ENCODE measurements at places on chromosomes 1 and 21. TPM values are rescaled to one million over a fixed set of nuclear protein-coding genes. Genes with fewer than 3 reads are reported as not detected.

Gene TP73
- total RNA-seq: 0.18 TPM

Gene LYSMD1
- 12.5 TPM for total RNA-seq

GRCh38 chr1:182391362-182392049 lies at the start of gene GLUL:
GLUL (minus strand) TSS chr1:182391790; CDS start chr1:182388737, 3,053 bp downstream.
- DNase-seq: peak; percentile 88

Gene ITPKB
- total RNA-seq: 7.5 TPM

Gene AZIN2
- total RNA-seq: 8.1 TPM

- no peak for DNase-seq
These were observed 20.3 kb upstream of the A3GALT2 start for GRCh38 chr1:33341190-33341589.

DNA sequence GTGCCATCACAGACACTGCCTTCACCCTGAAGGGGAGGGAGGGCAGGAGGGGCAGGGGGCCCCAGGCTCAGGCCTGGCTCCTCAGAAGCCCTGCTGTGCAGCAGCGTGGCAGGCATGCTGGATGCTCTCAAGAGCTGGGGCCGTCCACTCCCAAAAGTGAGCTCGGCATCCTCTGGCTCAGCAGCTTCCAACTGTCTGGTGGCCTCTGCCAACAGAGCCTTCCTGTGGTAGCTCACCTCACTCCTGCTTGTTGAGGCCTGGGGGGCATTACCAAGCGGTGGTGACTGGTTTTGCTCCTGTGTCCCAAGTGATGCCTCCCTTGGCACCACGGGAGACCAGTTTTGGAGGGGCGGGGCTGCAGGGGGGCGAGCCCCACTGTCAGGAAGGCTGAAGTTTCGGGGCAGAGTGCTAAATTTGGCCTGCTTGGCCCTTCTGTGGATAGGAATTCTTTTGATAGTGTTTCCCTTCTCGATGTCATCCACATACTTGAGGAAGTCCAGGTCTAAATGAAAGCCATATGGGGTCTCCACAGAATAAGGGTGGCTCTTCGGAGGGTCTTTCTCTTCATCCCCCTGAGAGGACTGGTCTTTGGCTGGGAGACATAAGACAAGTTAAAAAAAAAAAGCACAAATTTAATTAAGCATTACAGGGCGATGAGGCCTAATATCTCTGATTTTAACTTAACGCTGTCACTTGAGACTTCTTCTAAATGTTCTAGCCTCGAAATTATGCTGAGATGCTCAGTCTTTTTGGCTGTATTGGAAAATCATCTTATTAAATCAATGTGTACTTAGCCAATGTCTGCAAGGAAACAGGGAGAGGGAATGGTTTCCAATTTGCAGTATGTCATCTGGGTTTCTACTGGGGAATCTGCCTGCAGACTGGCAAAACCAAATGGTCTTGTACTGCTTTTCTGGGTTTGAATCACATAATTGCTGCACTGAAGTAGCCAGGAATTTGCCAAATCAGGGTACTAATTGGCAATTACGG lies 44.4 kb downstream of the KANK4 start:
- no peak for DNase-seq

Gene LCA5L
- total RNA-seq: 0.65 TPM

GRCh38 chr1:117812869-117813511 lies 116.4 kb downstream of the GDAP2 start:
- peak; percentile 83 for DNase-seq

Gene KCNJ15
- total RNA-seq: not detected

- DNase-seq: no peak
These were observed 9.0 kb upstream of the SRM start for GRCh38 chr1:11068600-11069473.

Gene ATP13A2
- 6.8 TPM for total RNA-seq

DNA sequence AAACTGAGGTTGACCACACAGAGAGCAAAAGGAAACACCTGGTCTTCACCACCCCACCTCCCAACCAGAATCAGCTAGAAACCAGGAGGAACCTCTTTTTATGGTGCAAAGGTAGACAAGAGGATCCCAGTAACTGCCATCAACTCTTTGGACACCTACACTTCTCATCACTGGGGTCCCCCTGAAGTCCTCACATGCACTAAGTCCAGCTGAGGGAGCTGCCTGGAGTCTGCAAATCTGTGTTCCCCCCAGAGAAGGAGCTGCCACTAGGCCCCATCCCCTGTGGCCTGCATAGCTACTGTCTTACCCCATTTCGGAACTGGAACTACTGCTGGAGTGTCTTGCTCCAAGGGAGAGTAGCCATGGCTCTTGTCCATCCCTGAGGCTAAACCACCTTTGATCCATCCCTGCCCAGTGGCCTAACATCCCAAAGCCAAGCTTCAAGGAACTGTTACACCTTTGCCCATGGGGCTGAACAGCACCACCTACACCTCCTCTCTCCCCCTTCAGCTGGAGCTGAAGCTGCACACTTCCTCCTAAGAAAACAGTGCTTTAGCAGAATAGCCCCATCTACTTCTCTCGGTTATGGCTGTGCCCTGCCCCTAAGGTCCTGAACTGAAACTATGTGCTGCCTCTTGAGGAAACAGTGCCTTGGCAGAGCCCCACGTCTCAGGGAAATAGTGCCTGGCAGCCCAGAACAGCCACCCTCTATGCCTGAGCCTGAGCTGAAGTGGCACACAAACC lies 85.4 kb upstream of the CD53 start:
- no peak for DNase-seq

- no peak for DNase-seq
These were observed 243.4 kb downstream of the TRABD2B start for GRCh38 chr1:47753808-47754207.

Gene CLIC6
- total RNA-seq: 0.18 TPM

Gene C1orf53
- total RNA-seq: 4.5 TPM

Gene LRRC7
- total RNA-seq: not detected

DNA sequence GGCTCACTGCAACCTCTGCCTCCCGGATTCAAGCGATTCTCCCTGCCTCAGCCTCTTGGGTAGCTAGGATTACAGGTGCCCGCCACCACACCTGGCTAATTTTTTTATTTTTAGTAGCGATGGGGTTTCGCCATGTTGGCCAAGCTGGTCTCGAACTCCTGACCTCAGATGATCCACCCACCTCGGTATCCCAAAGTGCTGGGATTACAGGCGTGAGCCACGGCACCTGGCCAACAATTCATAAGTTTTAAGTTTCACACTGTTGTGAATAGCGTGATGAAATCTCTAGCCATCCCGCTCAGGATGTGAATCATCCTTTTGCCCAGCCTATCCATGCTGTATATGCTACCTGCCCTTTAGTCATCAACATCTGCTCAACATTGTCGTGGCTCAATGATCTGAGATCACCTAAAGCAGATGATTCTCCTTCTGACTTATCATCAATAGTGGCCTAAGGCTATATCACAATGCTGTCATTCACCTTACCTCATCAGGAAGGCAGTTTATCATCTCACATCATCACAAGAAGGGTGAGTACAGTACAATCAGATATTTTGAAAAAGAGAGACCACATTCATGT lies 2.6 kb downstream of the PFDN2 start:
- peak; percentile 76 for DNase-seq

GRCh38 chr1:240687820-240688219 lies 75.9 kb upstream of the GREM2 start:
- no peak for DNase-seq

Data from fibroblast of the aortic adventitia (primary cell).